ENCODE measurements at places on chromosomes 5 and 9.

DNA sequence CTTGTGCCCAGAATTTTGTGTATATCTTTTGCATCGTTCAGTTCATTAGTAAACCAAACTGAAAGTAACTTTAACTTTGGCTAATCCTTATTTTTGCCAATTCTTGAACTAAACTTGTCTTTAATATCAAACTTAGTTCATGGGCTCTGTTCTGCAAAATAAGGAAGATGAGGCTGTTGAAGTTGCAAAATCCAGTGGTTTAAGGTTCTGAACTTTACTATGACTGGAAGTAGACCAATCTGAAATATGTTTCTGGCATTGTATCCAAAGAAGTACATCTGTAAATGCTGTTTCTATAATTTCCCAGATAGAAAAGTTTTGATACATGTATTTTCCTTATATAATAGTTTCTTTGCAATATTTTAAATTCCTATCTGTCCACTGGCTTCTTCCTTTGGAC is 238.1 kb downstream of the CETN3 start:
- no peak for DNase-seq

DNA sequence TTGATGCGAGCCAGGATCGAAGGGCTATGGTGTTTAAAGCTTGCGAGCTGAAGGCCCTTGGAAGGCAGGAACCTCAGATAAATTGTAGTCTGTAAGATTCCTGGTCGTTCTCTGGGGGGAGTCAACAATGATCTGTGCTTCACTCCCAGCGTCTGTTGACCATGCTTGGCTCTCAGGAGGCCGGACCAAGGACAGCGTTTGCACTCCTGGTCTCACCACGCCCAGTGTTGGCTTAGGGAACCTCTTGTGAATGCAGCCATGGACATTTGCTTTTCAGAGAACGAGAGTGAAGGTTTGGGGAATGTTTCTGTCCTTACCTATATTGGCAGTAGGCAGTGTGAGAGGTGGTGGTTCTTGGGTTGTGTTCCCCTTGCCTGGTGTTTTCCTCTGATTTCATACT is 60.2 kb upstream of the FAM120AOS start:
- DNase-seq, result no peak

DNA sequence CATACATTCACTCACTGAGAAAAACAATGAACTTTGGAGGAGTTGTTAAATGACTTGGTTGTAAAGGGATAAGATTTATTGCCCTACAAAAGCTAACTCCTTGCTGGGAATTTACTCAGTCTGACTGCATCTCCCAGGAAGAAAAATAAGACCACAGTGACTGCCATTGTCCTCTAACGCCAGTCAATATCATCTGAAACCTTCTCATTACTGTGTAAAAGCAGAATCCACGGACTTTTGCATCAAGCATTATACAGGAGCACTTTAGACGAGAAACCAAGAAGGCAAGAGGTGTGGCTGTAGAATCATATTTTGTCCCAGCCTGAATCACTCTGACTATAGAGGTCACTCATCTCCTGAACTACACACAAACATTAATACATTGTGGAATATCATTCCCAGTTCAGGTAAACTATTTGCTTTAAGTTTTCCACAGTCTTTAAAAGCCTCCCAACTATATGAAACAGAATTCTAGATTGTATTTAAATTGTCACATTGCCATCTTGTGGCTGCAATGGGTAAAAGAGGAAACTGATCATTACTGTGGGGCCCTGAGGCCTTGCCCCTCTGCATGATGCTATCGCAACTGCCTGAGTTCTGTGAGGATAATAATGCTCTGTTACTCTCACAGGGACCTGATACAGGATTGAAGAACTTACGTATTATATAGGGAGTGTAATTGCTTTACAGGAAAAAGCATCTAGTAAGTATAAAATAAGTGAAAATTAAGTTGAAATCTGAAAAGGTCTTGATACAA is 142.9 kb downstream of the SLCO4C1 start:
- no peak for DNase-seq

GRCh38 chr5:147369742-147370374 is 135.0 kb downstream of the STK32A start:
- no peak for DNase-seq

GRCh38 chr9:80866121-80866520 is 823.2 kb downstream of the TLE1 start:
- DNase-seq, result no peak

DNA sequence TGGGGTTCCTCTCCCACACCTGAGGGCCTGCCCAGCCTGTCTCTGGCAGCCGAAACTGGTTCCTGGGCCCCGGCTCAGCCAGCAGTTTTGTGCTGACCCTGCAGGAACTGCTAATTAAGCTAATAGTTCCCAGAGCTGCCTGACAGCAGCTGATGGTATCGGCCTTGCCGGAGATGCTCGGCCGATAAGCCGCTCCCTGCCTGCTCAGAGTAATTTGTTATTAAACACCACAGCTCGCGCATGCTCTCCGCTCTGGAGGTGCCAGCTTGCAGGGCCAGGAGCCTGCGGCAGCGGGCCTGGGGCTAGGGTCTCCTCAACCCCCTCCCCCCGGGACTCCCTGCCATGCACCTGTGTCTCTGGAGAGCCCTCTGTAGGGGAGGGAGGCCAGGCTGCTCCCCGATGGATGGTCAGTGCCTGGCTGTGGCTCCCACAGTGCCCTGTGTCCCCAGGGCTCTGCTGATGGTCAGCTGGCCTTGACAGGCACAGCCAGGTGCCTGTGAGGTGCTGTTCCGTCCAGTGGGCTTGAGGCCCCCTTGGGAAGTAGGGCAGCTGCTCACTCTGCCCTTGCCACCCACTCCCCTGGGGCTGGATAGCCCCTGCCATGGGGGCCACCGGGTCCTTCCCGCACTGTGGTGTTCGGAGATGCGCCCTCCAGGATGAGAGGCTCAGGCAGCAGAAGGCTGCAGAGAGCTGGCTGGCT is 41.7 kb downstream of the RXRA start:
- DNase-seq, result no peak

DNA sequence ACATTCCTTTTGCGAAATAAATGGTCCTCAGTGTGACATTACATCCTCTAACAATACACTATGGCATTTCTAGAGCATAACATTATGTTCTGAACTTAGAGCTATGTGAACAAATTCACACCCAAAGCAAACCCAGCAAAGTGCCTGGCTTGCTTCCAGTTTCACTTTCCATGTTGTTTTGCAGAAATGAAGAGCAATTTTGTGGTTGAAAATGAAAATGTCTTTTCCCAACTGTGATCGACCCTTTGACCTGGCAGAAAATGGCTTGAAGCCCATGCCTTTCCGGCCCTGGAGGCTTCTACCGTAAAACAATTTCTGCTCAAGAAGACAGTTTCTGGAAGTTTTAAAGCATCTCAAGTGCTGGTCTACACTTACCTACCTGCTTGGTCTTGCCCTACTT is 344.7 kb upstream of the RGMB start:
- DNase-seq, result no peak

GRCh38 chr5:104817127-104817526 is 1254.5 kb upstream of the NUDT12 start:
- DNase-seq, result no peak

GRCh38 chr5:152443935-152444334 is 38.9 kb upstream of the NMUR2 start:
- DNase-seq, result no peak

DNA sequence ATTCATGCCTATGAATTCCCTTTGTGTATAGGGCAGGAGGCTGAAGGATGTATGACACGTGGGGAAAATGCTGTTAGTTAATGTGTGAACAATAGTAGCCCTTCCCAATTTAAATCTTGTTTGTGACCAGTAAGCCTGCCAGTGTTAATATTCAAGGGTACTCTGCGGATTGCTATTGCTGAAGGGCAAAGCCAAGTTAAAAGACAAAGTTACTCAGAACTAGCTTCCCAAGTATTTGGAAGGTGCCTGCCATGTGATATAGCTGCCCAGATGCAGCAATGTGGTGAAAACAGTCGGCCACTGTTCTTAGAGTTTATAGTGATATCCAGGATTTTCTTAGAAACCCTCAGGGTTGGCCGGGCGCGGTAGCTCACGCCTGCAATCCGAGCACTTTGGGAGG is 34.6 kb downstream of the MARVELD2 start:
- DNase-seq, result no peak

DNA sequence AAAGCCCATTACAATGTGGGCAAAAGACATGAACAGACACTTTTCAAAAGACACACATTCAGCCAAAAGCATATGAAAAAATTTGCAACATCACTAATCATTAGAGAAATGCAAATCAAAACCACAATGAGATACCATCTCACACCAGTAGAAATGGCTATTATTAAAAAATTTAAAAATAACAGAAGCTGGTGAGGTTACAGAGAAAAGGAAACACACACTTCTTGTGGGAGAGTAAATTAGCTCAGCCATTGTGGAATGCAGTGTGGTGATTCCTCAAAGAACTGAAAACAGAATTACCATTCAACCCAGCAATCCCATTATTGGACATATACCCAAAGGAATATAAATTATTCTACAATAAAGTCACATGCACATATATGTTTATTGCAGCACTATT is 585.2 kb upstream of the TUSC1 start:
- DNase-seq, result no peak

Measured in activated naive CD8-positive, alpha-beta T cell treated with anti-CD3 and anti-CD28 coated beads, Interleukin-2, amount 50 U/mL, for 24 hours (primary cell).